ENCODE measurements at places on chromosomes 3 and 15. TPM values are rescaled to one million over a fixed set of nuclear protein-coding genes. Genes with fewer than 3 reads are reported as not detected.

- peak; percentile 61 for DNase-seq
Measured at GRCh38 chr3:114650808-114651207, 357.0 kb downstream of the TIGIT start.

DNA sequence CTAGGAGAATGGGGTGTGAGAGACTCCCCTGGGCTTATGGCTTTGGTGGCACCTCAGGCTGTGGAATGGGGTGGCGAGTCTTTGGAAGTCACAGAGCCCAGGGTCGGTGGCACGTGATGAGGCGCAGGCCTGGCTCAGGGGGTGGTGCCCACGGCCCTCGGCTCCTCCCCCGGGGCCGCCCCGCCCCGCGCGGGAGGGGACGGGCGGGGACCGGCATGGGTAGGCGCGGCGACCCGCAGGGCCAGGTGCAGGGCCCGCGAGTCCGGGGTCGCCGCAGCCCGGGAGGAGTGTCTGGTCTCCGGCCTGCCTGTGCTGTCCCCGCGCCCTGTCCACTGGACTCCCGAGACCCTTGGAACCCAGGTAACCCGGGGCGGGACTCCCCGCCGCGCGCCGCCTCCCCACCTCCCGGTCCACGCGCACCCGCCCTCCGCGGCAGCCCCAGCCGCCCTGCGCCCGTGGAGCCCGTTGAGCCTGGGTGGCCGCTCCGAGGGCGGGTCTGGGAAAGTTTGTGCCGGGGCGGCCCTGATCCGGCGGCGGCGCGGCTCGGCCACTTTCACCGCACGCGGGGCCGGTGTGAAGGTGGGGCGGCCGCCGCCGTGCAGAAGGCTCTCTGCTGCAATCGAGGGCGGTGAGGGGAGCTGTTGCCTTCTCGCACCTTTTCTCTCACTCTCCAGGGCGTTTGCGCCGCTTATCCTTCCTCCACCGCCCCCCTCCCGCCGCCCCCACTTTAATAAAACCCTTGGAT is at the start of gene PAQR5:
PAQR5 (plus strand) TSS at position 216 of the 745 bp plus-strand sequence. CDS start 61,169 bp downstream, outside the sequence.
- peak; percentile 67 for DNase-seq

DNA sequence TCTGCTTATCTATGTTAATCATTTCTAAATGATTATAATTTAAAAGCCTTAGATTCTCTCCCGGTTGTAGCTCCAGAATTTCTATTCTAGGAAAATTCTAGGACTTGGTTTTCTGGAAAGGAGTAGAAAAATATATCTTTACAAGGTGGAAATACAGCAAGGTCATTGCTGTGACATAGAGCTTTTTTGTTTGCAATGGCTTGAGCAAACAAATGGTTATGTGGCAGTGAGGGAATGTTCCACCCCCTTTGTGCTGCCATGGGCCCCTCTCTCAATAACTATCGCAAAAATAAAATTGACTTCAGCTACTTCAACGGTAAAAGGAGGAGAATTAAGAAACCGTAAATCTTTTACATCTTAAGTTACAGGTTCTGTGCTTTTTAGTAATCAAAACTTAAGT is 517.1 kb downstream of the EPHA3 start:
- DNase-seq: no peak

DNA sequence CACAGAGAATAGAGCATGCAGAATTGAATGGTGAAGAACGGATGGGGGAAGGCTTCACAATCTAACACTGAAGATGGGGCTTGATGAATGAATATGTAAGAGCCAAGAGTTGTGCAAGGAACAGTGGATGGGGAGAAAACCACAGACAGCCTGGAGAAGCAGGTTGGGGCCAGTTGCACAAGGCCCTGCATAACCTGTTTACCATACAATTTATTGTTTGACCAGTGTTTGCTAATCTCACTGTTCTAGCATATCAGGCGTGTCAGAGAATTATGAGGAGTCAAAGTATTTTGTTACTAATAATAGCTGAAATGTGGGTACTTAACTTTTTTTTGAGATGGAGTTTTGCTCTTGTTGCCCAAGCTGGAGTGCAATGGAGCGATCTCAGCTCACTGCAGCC is 36.4 kb downstream of the LINS1 start:
- no peak for DNase-seq

DNA sequence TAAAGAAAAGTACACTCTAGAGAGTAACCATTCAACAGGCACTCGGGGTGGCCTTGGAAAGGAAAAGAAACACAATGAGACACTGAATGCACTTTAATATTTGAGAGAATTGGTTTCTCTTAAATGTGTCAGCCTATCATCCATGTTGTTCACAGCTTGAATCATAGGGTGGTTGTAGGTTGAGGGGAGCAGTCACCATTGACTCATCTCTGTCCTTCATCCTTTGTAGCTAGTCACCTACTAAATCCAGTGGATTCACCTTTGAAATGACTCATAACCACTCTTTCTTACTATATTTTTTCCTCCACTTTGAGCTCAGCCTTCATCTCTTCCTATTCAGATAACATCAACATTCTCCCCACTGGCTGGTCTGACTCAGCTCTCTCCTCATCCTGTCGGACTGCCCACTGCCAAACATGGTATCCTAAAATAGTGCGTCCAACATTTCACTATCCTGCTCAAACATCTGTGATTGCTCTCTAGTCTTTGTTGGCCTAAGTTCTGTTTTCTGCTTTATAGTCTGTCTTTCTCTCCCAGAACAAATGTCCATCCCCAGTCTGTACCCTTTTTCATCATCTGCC is 182.7 kb upstream of the GADL1 start:
- peak; percentile 59 for DNase-seq

- DNase-seq: no peak
Measured at GRCh38 chr15:30063835-30064546, 18.8 kb upstream of the GOLGA8J start.

DNA sequence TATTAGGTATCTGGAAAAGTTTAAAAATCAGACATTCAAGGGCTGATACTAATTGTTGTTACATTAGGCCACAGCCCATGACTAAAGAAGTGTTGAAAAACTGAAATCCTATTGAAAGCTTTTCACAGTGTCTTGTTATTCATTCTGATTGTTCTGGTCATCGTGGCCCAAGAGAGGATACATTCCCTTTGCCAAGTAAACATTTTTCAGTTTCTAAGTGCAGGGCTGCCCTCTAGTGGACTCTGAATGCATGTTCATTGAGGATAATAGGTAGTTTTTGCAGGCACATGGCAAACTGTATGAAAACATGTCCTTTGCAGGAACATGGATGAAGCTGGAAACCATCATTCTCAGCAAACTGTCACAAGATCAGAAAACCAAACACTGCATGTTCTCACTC is 181.1 kb downstream of the MYRIP start:
- peak; percentile 39 for DNase-seq

- no peak for DNase-seq
Measured at GRCh38 chr3:101602731-101603130, 28.8 kb downstream of the PCNP start.

DNA sequence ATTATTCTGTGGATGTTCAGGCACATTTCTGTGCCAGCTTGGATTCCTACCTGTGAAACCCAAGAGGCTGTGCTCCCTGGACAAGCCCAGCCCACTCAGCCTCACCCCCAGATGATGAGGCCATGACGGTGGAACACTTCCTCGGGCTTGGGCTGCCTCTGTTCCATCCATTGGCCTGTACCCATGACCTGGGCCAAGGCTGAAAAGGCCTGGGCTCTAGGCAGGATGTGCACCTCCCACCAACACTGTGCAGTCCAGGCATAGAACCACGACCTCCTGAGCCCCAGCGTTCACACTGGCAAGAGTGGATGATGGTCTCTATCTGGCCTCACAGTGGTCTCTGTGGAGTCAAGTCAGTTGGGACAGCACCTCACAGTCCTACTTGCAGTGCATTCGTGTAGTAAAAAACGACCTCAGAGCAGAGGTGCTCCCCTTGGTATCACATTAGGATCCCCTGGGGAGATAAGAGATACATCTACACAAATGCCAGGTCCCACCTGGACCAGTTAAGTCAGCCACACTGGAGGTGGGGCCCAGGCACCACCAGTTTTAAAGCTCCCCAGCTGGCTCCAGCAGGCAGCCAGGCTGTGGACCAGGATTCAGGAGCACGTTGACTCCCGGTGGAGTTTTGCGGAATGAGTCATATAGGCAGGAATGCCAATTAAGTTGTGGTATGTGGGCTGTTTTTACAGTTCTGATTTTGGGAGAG is 39.0 kb upstream of the IGF1R start:
- DNase-seq: peak; percentile 42

DNA sequence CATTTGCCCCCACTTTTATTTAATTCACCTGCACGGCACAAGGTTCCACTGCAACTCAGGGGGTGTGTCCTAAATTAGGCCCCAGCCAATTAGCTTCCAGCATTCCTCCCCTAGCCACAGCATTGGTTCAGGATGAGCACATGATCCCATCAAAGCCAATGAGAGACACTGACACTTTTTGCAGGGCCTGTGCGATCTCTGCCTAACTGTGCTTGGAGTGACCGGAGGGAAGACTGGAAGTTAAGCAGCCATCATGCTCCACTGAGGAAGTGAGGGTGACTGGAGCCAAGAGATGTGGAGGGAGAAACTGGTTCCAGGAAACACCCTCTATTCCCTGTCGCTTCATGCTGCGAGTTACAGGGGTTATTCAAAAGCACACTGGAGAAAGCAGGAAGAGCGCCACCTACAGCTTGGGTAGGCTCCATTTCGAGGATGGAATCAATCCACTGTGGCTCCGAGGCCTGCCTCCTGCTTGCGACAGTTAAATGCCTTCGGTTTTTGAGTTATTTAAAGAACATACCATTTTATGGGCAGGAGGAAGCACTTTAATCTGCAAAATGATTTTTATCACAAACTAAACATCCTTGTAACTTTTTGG is 122.2 kb upstream of the WNT5A start:
- no peak for DNase-seq

DNA sequence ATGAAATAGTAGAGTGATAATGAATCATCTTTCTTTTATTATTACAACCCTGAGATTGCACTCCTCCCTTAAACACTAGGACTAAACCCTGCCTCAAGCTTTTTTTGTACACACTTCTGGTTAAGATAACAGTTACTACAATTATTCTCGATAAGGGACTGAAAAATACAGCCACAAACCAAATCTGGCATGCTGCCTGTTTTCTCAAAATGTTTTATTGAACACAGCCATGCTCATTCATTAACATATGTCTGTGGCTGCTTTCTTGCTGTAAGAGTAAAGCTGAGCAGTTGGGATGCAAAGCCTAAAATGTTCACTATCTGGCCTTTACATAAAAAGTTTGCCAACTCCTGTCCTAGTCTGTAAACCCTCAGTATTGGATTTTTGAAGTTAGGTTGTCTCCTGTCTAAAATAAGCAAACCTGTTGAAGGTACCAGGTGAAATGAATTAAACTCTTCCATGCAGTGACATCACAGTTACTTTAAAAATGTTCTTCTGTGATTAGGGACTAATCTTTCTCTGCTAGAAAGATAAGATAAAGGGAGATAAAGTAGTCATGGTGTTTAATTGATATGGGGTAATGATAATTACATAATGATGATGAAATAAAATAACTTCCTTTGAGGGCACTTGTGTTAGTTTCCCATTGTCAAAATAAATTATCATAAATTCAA is 218.2 kb downstream of the STXBP5L start:
- no peak for DNase-seq

- peak; percentile 51 for DNase-seq
Measured at GRCh38 chr3:61666615-61667330, 105.4 kb downstream of the PTPRG start.

DNA sequence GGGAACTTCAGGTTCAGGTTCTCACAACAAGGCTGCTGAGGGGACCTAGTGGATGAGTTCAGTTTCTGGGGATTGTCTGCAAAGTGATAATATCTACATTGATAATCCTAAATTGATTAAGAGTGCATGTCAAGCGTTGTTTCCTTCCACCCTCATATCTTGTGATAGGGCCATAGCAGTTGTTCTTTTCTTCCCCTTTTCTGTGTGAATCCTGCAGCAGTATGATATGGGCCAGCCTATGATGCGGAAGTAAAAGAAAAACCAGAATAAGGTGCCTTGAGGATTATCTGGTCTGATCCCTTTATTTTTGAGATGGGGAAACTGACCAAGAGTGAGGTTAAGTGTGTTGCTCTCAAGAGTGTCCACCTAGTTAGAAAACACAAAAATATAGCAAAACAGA is 86.2 kb downstream of the MITF start:
- DNase-seq: no peak

DNA sequence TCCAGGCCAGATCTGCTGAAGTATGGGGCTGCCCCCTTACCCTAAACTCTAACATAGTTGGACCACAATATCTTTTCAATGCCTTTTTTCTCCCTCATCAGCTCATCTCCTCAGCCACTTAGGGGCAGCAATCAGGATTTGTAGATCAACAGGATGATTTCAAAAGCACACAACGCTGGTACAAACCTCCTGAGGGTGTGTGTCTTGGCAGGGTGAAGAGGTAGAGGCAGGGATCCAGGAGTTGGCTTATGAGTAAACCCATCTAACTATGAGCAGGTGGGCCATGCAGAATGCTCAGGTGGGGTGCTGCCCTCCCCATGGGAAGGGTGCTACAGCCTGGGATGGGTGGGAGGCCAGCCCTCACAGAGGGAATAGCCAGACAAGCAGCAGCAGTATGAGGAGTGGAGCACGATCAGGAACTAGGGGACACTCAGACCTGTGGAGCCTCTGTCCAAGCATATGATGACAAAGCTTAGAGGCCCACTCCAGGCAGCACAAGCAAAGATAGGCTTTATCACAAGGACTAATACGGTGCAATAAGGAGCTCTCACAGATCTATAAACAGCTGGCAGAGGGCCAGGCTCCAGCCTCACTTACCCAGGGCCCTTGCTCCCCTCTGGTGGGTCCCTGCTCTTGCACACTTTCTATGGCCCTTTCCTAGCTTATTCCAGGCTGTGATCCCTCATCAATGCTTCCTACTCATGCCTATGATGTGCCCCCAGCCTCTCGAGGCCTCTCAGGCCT is 32.2 kb downstream of the IL20RB start:
- no peak for DNase-seq

- DNase-seq: no peak
Measured at GRCh38 chr3:190825386-190826016, 37.0 kb downstream of the GMNC start.

DNA sequence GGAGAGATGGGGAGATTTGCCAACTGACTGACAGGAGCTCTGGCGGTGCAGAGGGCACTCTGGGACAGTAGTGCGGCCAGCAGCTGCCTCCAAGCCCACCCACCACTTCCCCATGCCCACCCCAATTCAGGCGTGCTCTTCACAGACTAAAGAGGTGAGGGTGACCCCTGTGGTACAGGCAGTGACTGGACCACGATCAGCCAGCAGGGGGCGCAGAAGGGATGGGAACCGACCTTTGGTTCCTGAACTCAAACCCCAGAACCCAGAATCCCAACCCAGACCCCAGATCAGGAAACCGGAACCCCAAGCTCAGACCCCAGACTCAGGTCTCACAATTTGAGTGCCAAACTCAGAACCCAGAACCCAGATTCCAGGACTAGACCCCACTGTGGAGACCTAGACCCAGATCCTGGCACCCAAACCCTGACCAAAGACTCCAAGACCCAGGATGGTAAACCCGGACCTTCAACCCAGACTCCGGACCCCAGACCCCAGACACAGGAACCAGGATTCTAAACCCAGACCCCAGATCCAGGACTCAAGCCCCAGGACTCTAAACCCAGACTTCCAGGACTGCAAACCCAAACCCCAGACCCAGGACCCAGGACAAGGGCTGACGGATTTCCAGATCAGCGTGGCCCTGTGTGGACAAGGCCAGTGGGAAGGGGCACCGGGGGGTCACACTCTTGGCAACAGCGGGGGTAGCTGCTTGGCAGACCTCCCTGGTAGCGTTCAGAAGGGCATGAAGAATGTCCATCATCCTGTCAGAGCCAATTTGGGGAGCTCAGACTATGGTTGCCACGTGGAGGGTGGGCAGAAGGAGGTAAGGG is 3.7 kb upstream of the MYL3 start:
- DNase-seq: peak; percentile 63

- peak; percentile 46 for DNase-seq
Measured at GRCh38 chr15:82177291-82178010, 85.1 kb downstream of the EFL1 start.

The CPNE9 gene
- not detected for total RNA-seq

The SAMMSON gene
- 0.08 TPM for total RNA-seq

The PRICKLE2 gene
- 14.6 TPM for total RNA-seq

The SLC35G2 gene
- 14.3 TPM for total RNA-seq

The LRRC31 gene
- total RNA-seq: not detected
